Neuronal stem cell (in vitro differentiated cells): ENCODE measurements at places on chromosomes 16 and 17.

- DNase-seq = no peak
Observed at GRCh38 chr17:37276475-37276874, 99.3 kb upstream of the C17orf78 start.

DNA sequence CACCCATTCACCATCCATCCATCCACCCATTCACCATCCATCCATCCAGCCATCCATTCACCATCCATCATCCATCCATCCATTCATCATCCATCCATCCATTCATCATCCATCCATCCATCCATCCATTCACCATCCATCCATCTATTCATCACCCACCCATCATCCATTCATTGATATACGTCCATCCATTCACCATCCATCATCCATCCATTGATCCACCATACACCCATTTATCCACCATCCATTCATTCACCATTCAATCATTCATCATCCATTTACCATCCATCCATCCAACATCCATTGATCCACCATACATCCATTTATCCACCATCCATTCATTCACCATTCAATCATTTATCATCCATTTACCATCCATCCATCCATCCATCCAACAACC is 111.7 kb downstream of the ABCC12 start:
- DNase-seq = no peak

- peak; percentile 36 for DNase-seq
Observed at GRCh38 chr17:4499431-4500190, 930 bp downstream of the SPNS2 start.

GRCh38 chr17:7328840-7329373 is at the start of gene NEURL4:
Gene NEURL4, minus strand, starts transcription at chr17:7329335. Its CDS starts 23 bp downstream, at chr17:7329312.
- no peak for DNase-seq

DNA sequence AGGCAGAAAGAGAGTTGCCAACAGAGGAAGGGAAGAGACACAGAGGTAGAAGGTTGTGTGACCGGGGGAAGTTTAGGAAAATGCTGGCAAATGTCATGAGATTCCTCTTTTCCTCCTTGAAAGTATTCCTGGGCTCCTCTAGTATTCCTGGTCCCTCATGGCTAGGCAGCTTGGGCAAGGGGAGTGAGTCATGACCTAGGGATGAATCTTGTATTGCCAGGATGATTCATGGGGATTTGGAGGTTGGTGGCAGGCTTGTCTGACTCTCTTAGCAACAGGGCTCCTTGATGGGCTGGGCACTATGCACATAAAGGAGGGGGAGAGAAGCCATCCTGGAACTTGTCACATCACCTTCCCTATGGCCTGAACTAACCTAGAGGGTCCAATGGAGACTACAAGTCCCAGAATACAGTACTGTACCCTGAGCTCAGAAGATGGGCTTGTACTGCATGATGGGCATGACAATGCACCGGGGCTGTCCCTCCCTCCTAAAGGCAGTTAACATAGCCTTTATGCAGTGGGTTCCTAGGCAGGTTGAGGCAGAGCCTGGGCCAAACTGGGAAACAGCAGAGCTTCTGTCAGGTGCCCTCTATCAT is 2.1 kb upstream of the SEZ6 start:
- DNase-seq = no peak

DNA sequence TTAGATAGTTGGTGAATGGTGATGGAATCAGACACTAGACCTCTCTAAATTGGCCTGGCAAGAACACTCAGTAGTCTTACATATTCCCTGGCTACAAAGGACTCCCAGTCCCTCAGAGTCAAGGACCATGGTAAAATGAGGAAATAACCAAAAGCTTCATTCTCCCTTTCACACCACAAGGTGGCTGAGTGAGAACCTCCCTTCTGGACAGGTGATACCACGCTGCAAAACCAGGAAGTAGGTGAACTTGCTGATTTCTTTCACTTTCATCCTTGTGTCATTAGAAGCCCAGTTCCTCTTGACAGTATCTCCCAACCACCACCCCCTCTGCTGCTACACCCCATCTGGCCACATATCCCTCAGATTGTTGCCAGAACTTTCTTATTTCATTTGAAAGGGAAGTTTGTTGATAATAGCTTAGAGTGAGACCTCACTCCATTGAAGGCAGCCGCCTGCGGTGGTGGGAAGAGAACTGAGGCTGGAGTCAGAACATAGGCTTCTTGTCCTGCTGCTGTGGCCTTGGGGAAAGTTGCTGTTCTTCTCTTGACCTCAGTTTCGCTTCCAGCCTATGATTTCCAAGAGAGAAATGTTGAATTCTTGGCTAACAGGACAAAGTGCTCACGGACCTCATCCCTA is 290.6 kb upstream of the CCL2 start:
- no peak for DNase-seq

DNA sequence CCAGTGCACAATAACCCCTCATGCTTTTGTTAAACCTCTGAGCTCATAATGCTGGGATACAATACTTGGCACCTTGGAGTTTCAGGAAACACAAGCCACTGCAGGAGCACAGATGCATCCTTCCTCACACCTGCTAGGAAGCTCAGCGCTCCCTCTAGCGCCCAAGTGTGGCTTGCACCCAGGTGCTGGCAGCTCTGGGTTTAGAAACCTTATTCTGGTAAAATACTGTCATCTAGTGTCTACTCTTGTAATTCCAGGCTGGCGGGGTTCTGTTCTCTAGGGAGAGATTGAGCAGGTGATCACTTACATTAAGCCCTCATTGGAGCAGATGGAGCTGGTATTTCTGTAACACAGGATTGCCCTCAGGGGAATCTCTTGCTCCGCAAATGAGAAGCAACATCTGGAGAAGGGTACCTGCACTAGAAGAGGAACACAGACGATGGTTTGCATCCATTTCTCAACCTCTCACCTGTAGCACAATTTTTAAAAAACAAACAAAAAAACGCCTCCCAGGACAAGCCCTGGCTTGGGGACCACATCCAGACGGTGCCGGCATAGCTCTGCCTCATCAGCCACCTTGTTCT is 1.5 kb downstream of the CCL1 start:
- DNase-seq = peak; percentile 80

- DNase-seq = no peak
Observed at GRCh38 chr17:9247401-9247938, 226.2 kb downstream of the NTN1 start.

- DNase-seq = no peak
Observed at GRCh38 chr16:29951625-29952365, 10.1 kb upstream of the TMEM219 start.

GRCh38 chr16:1485847-1486496 is 2.8 kb downstream of the PTX4 start:
- no peak for DNase-seq

DNA sequence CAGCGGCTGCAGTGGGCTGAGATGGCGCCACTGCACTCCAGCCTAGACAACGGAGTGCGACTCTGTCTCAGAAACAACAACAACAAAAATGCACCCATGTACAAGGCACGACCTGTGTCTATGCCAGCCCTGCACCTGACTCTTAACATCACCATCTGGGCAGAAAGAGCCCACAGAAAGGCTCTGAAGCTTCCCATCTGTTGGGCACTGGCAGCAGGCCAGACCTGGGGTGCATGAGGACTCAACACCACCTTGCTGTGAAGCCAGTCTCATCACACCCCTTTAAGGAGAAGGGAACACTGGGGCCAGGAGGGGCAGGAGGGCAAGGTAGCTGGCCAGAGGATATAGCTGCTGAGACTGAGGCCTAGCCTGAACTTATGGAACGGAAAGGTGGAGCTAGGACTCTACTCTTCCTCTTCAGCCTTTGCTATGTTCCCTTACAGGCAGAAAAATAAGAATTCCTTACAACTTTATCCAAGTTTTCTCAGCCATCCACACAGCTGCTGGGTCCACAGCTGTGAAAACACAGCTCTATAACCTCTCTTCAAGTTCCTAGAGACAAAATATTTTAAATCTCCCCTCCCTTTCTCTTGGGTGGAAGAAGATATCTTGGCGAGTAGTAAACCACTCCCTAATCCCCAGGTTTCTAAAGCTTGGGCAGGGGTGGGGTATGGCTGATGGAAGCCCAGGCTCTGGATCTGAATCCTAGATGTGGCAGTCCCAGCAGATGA is 2.8 kb downstream of the ELOB start:
- DNase-seq = no peak

DNA sequence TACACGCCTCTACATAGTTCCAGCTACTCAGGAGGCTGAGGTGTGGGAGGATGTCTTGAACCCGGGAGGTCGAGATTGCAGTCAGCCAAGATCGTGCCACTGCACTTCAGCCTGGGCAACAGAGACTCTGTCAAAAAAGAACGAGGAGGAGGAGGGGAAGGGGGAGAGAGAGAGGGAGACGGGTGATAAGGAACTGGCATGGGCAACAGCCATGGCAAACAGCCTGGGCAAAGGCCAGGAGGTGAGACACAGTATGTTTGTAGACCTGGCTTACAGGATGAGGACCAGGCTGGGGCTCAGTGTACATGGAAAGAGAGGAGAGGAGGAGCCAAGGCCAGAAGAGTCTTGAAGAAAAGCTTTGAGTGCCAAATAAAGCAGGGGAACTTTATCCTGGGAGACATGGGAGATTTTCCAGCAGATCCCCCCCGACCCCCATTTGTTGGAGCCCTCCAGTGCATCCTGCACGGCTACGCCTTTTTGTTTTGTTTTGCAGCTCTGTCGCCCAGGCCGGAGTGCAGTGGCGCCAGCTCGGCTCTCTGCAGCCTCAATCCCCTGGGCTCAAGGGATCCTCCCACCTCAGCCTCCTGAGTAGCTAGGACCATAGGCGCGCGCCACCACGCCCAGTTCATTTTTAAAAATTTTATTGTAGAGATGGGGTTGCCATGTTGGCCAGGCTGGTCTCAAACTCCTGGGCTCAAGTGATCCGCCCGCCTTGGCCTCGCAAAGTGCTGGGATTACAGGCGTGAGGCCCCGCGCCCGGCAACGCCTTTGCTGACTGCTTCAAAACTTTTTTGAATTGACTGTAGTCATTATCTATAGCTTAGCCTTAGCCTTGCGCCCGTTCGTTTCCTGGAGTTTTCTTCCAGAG is 1.3 kb upstream of the ALKBH5 start:
- peak; percentile 27 for DNase-seq
